ENCODE measurements at places on chromosomes 16 and 17. TPM values are rescaled to one million over a fixed set of nuclear protein-coding genes. Genes with fewer than 3 reads are reported as not detected.

Gene CYGB
- 0.33 TPM for total RNA-seq

Gene FAM171A2
- total RNA-seq: 0.19 TPM

Gene ITGAX
- total RNA-seq: 1.4 TPM

GRCh38 chr17:80092959-80093358 lies 8.4 kb upstream of the GAA start:
- no peaks in the 10 kb centered on the region for H3K36me3 ChIP-seq
- no peaks in the 10 kb centered on the region for H3K4me1 ChIP-seq
- H3K27ac ChIP-seq: no peak overlapping the region
- DNase-seq: no peak

Gene TBC1D28
- total RNA-seq: not detected

GRCh38 chr16:10240854-10241613 lies 58.8 kb upstream of the GRIN2A start:
- H3K4me1 ChIP-seq: no peaks in the 10 kb centered on the region
- no peak overlapping the region for H3K27ac ChIP-seq
- no peak overlapping the region for H3K4me3 ChIP-seq
- DNase-seq: no peak
- no peaks in the 10 kb centered on the region for H3K36me3 ChIP-seq

GRCh38 chr17:21816592-21817567 lies 124.6 kb downstream of the KCNJ18 start:
- H3K4me3 ChIP-seq: no peak overlapping the region
- H3K36me3 ChIP-seq: no peaks in the 10 kb centered on the region
- no peaks in the 10 kb centered on the region for H3K4me1 ChIP-seq
- no peaks in the 10 kb centered on the region for H3K27me3 ChIP-seq
- no peak overlapping the region for H3K27ac ChIP-seq

Gene ODAD4
- 0.84 TPM for total RNA-seq

DNA sequence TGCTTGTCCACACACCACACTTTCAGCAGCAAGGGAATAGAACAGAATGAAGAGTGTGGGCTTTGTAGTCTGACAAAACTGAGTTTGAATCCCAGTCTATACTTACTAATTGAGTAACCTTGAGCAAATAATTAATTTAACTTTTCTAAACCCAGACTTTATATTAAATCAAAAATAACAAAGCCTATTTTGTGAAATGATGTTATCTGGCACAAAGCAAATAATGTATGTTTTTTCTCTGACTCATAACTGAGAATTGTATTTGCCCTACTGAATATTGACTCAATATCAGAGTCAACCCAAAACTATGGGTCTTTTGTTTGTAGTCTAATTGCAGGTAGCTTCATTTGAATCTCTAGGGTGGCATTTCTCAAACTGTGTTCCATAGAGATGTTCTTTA lies 77.9 kb upstream of the TANC2 start:
- peaks cover 22% of the 10 kb centered on the region for H3K27me3 ChIP-seq
- no peak overlapping the region for H3K4me3 ChIP-seq
- peaks cover 9% of the 10 kb centered on the region for H3K4me1 ChIP-seq
- no peak overlapping the region for H3K27ac ChIP-seq
- H3K36me3 ChIP-seq: peaks cover 2% of the 10 kb centered on the region

DNA sequence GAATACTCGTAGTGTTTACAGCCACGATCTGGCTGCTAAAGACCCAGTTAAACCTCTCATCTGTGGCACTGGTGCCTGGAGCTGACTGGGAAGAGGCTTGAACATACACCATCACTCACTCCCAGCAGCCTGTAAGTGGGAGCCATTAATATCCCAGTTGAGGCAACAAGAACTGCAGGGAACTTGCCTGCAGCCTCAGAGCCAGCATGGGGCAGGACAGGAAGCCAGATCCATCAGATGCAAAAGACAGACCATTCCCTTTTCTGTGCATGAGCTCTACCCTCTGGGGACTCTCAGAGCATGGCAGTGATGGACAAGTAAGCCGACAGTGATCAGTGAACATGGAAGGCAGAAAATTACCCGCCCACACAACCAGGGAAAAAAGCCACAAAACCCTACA lies 91.8 kb downstream of the TMEM132E start:
- no peaks in the 10 kb centered on the region for H3K36me3 ChIP-seq
- DNase-seq: no peak
- no peak overlapping the region for H3K4me3 ChIP-seq
- H3K27me3 ChIP-seq: peaks cover 7% of the 10 kb centered on the region

DNA sequence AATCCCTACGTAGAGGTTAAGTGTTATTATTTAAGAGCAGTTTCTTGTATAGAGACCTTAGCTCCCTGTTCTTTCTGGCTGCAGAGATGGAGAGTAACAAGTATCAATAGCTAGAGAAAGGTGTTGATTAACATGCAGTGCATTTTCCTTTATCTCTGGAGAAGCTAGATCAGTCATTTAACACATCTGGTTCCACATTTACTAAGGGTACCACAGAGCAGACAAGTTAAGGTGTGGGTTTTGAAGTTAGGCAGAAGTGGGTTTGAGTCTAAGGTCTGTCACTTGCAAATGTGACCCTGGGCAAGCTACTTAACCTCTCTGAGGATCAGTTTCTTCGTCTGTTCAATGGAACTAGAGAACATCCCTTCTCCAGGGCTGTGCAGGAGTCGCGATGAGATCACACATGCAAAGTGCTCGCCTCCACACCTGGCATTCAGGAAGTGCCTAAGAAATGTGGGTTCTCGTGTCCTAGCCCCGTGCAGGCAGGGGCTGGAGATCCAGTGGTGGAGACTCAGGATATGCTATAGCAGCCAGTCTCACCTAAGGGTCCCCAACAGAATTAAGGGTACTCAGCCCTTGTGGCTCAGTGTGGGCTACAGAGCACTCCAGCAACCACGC lies 224.4 kb downstream of the XYLT1 start:
- no peaks in the 10 kb centered on the region for H3K27me3 ChIP-seq
- no peak overlapping the region for H3K27ac ChIP-seq
- H3K4me3 ChIP-seq: no peak overlapping the region
- DNase-seq: no peak

DNA sequence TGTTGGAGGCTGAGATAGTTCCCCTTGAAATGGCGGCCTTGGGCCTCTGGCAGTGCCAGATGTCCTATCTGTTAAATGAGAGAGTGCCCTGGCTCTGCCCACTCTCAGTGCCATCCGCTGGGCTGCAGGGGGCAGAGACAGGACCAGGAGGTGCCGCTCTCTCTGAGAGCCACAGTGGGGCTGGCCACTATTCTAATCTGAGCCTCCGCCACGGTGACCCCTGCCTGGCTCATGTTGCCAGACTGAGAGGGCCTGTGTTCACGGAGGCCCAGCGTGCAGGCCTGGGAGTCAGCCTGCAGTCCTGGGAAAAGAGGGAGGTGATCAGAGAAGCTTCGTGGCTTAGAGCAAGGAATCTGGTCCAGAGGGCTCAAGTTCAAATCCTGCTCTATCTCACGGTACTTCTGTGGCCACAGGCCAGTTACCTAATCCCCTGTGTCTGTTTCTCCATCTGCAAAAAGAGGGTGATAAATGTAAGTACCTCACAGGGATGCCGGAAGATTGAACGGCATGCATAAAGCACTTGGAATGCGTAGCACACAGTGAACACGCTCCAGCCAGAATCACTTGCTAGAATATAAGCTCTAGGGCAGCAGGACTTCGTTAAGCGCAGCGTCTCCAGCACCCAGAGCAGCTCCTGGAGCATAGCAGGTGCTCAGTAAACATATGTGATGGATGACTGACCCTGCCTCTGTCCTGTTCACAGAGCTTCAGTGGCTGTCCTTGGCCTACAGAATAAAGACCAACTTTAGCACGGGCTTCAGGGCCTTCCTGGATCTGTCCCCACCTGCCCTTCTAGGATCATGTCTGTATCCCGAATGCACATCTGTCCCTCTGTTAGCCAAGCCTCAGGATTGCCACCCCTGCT lies 6.3 kb downstream of the ATP2A3 start:
- no peak for DNase-seq
- peaks cover 58% of the 10 kb centered on the region for H3K4me1 ChIP-seq
- H3K27me3 ChIP-seq: no peaks in the 10 kb centered on the region
- H3K27ac ChIP-seq: peak overlapping the region; percentile 68
- no peak overlapping the region for H3K4me3 ChIP-seq

GRCh38 chr16:30535106-30535776 lies 583 bp upstream of the ZNF747 start:
- no peak for DNase-seq
- peak overlapping the region; percentile 99 for H3K27ac ChIP-seq
- H3K4me3 ChIP-seq: peak overlapping the region; percentile 98
- H3K4me1 ChIP-seq: peaks cover 28% of the 10 kb centered on the region
- peaks cover 36% of the 10 kb centered on the region for H3K36me3 ChIP-seq

GRCh38 chr17:73118951-73119391 lies 26.5 kb upstream of the SLC39A11 start:
- no peak for DNase-seq
- H3K27me3 ChIP-seq: no peaks in the 10 kb centered on the region
- no peak overlapping the region for H3K27ac ChIP-seq

Gene FBXL19
- total RNA-seq: 27.0 TPM

DNA sequence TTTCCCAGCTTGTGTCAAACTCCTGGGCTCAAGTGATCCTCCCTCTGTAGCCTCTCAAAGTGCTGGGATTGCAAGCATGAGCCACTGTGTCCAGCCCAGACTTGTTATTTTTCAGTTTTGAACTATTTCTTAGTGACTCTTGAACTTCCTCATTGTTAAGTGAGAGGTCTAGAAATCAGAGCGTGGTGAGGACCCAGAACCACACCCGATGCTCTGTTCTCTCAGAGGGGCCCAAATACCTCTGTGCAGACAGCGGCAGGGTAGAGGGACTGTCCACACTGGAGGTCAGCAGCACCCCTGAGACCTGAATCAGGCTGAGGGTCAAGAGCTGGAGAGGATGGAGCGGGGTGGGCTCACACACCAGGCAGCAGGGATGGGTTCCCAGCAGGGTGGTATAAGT lies 47.7 kb upstream of the MEAK7 start:
- peaks cover 54% of the 10 kb centered on the region for H3K4me1 ChIP-seq
- H3K4me3 ChIP-seq: peak overlapping the region; percentile 88
- no peak for DNase-seq

- H3K4me3 ChIP-seq: no peak overlapping the region
- no peak overlapping the region for H3K27ac ChIP-seq
- DNase-seq: no peak
- no peaks in the 10 kb centered on the region for H3K36me3 ChIP-seq
- no peaks in the 10 kb centered on the region for H3K4me1 ChIP-seq
These were observed 98.5 kb downstream of the RAP1GAP2 start for GRCh38 chr17:2894782-2895181.

Gene SYCE1L
- total RNA-seq: 5.0 TPM

DNA sequence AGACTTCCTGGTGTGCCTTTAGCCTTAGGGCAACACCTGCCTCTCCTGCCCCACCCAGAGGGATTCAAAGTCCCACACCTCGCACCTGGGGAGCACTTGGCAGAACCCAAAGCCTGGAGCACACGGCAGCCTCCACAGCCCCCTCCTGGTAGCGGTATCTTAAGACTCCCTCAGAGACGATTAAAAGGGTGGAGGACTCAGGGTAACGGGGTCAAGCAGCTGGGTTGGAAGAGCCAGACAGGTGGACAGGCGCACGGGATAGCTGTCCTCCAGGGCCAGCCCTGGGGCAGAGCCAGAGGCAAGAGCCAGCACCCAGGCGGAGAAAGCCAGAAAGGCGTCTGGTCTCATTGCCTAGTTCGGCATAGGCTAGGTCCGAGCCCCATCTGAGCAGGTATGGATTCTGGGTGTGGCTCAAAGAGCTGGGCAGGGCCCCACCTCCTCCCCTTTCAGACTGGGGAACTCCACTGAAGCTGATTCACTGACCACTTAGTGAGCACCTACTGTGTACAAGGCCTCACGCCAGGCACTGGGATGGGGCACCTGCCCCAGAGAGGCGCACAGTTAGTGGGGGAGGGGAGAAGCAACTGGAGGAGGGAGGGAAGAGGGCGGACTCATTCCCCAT lies 55.0 kb upstream of the MEAK7 start:
- no peaks in the 10 kb centered on the region for H3K27me3 ChIP-seq
- peaks cover 11% of the 10 kb centered on the region for H3K36me3 ChIP-seq
- no peak overlapping the region for H3K27ac ChIP-seq
- no peak overlapping the region for H3K4me3 ChIP-seq
- DNase-seq: no peak

GRCh38 chr16:81537721-81538561 lies 93.3 kb downstream of the CMIP start:
- H3K27me3 ChIP-seq: no peaks in the 10 kb centered on the region
- H3K27ac ChIP-seq: no peak overlapping the region
- H3K4me1 ChIP-seq: peaks cover 15% of the 10 kb centered on the region
- H3K4me3 ChIP-seq: no peak overlapping the region

Gene TMC5
- total RNA-seq: not detected
